Endothelial cell (in vitro differentiated cells): ENCODE measurements at places on chromosomes 5 and 9.

GRCh38 chr5:116685069-116685468 is 110.4 kb upstream of the SEMA6A start:
- H3K36me3 ChIP-seq, result no peaks in the 10 kb centered on the region
- H3K4me1 ChIP-seq, result peaks cover 5% of the 10 kb centered on the region
- DNase-seq, result no peak
- no peak overlapping the region for H3K27ac ChIP-seq

- peaks cover 5% of the 10 kb centered on the region for H3K27me3 ChIP-seq
- H3K36me3 ChIP-seq, result no peaks in the 10 kb centered on the region
- H3K4me1 ChIP-seq, result peaks cover 66% of the 10 kb centered on the region
- no peak overlapping the region for H3K4me3 ChIP-seq
These were observed 4.9 kb downstream of the NEK6 start for GRCh38 chr9:124262649-124262972.

DNA sequence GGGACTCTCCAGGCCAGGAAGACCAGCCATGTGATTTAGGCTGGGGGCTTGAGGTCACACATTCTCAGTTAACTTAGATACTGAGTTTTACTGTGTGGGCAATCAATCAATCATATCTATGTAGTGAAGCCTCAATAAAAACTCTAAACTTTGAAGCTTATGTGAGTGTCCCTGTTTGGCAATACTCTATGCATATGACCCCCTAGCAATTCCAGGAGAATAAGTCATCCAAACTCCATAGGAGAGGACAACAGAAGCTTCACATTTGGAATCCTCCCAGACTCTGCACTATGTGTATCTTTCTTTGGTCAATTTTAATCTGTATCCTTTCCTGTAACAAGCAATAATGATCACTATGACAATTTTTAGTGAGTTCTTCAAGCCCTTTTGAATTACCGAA is 216.8 kb upstream of the RGMB start:
- H3K4me3 ChIP-seq, result no peak overlapping the region
- H3K27ac ChIP-seq, result no peak overlapping the region
- DNase-seq, result no peak

DNA sequence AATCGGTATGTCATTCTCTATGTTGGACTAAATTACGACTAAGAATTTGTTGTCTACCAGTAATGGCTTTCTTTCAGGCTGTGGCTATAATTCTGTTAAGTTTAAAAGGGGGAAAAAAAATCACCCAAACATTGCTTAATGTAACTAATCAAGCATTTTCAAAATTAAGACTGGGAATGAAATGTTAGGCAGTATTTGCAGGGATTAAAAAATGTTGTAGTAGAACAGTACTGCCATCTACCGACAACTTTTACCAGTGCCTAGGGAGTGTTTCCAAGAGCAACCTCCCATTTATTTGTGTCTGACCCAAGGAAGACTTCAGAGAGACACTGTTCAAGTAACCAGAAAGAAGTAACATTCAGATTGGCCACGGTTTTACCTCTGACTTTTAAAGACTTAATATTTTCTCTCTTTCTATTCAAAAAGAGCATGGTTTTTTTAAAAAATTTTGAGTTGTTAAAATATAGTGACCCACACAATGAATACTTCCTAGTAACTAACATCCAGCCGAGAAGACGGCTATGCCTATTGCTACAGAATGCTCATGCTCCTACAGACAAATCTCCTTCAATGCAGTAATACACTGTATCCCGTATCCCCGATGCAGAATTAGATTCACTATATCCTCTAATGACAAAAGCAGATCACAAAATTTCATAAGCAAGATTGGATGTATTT is 92.4 kb downstream of the ARL15 start:
- H3K27ac ChIP-seq, result no peak overlapping the region
- peaks cover 39% of the 10 kb centered on the region for H3K4me1 ChIP-seq
- no peak overlapping the region for H3K4me3 ChIP-seq
- H3K36me3 ChIP-seq, result no peaks in the 10 kb centered on the region
- peak; percentile 57 for DNase-seq

DNA sequence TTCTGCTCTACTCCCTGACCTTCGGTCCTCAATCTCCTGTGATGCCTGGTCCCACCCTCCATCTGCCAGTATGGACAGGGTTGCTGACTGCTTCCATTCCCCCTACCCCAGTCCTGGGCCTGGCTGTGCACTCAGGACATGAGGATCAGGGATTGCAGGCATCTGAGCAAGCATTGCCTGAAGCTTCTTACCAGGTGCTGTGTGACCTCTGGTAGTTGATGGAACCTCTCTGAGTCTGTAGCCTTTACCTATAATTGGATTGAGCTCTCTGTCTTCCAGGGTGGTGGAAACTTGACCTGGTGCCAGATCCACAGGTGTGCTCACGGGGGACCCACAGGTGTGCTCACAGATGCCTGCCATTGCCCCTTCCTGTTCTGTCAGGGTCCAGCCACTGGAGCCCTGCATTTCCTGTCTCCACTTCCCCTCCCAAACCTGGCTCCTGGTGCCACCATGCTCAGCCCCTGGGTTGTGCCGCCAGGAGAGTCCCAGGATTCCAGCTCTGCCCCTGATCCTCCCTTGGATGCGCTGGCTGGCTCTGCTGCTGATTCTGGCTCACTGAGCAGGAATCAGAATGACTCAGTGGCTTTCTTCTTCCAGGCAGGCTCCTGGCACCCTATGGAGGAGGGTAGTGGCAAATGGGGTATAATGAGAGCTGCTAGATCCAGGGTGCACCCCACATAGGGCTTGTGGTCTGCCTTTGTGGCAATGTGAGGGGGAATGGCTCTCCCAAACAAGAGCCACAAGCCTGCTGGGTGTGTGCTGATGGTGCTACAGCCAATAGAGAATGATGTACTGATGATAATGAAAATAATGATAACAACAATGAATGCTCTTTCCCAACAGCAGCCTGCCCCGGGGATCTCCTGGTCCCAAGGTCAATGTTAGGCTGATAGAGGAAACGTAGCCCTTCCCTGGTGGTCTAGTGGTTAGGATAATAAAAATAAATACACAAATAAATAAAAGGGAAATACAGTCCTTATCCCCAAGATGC is 35.2 kb upstream of the PSD2 start:
- no peak for DNase-seq
- no peak overlapping the region for H3K27ac ChIP-seq
- peaks cover 34% of the 10 kb centered on the region for H3K4me1 ChIP-seq
